ENCODE measurements at places on chromosomes 6 and 20. TPM values are rescaled to one million over a fixed set of nuclear protein-coding genes. Genes with fewer than 3 reads are reported as not detected.
A peak's percentile ranks its signal among the peaks of the same experiment; 100 is the strongest.

Gene THEMIS
- total RNA-seq = 1.1 TPM

DNA sequence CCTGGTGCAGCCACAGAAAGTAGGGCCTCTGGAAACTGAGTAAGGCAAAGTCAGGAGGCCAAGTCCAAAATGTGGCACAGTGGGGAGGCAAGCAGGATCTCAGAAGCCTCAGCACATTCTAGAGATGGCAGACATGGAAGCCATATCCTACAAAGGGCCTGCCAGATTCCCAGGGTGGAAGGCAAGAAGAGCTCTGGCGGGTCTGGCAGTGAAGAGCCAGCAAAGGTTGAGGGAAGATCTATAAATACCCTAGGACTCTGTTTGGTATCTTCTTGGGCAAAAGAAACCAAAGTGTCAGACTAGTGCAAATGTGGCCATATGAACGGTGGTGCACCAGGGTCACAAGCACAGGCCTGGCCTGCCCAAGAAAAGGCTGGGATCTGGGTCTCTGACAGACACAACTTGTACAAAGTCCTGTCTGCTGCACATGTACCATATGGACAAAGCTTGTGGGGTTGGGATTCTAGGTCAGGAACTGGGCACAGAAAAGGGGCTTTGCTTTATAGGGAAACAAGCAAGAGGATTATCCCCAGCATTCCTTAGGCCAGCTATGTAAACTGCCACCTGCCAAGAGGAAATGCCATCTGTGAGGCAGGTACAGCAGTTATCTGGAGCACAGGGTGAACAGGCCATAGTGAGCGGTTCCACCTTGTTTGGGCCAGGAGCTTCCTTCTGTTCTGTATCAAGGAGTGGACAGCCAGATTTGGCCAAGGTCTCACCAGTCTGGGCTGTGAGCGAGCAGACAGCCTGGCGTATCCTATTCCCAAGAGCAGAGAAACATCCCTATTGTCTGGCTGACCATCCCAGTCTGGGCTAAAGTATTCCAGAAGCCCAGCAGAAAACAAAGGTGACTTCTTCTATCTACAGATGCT lies 36.3 kb upstream of the SLC4A11 start:
- H3K27ac ChIP-seq = no peak overlapping the region
- H3K4me3 ChIP-seq = no peak overlapping the region
- no peak for DNase-seq

DNA sequence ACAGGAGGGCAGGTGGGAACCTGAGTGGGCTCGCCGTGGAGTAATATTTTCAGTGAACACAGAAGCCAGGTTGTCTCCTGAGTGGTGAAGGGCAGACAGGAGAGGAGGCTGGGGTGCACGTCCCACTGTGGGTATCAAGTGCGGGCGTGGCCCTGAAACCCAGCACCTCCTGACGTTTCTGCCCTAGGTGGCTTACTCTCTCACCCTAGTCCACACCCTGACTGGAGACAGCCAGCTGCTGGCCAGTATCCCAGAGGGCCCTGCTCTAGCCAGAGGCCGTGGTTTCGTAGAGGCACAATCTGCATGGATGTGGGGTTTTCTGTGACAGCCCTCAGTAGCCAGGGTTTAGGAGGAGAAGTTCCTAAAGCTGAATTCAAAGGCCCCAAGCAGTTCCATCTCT lies 86.7 kb downstream of the TRERF1 start:
- DNase-seq = no peak
- H3K36me3 ChIP-seq = no peaks in the 10 kb centered on the region
- H3K27ac ChIP-seq = no peak overlapping the region
- H3K27me3 ChIP-seq = no peaks in the 10 kb centered on the region

Gene HNF4A
- total RNA-seq = 225 TPM

DNA sequence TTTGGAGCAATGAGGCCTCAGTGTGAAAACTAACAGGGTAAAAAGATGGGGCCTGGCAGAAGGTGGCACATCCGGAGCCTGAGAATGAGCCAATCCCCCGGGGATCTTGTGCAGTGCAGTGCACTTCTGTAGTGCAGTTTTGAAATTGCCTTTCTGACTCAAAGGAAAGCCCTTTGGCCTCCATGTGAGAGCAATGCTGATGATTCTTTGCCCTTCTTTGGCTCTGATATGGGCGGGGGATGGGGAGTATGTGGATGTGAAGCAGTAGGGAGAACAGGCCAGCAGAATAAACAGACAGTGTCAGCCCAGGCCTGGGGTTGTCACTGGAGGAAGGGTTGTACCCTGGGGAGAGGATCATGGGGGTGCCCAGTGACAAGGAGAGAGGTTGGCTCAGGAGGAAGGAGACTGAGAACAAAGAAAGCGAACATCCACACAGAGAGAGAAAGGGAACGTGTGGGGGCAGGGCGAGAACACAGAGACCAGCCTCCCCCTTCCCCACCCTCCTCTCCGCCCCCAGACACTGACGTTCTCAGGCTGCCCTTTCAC lies 351.2 kb downstream of the CDC5L start:
- H3K36me3 ChIP-seq = no peaks in the 10 kb centered on the region
- no peaks in the 10 kb centered on the region for H3K27me3 ChIP-seq
- DNase-seq = no peak
- no peak overlapping the region for H3K4me3 ChIP-seq
- no peaks in the 10 kb centered on the region for H3K4me1 ChIP-seq
- H3K27ac ChIP-seq = no peak overlapping the region

Gene RIPPLY2
- total RNA-seq = not detected

GRCh38 chr6:28597217-28597835 lies 71.6 kb downstream of the GPX5 start:
- H3K36me3 ChIP-seq = no peaks in the 10 kb centered on the region
- H3K4me1 ChIP-seq = no peaks in the 10 kb centered on the region
- peaks cover 56% of the 10 kb centered on the region for H3K27me3 ChIP-seq

- H3K36me3 ChIP-seq = no peaks in the 10 kb centered on the region
- no peaks in the 10 kb centered on the region for H3K4me1 ChIP-seq
- H3K4me3 ChIP-seq = no peak overlapping the region
- H3K27me3 ChIP-seq = peaks cover 8% of the 10 kb centered on the region
- no peak overlapping the region for H3K27ac ChIP-seq
Observed at GRCh38 chr20:57000441-57000968, 265.9 kb downstream of the BMP7 start.

- no peaks in the 10 kb centered on the region for H3K27me3 ChIP-seq
- H3K27ac ChIP-seq = no peak overlapping the region
- no peak for DNase-seq
- no peak overlapping the region for H3K4me3 ChIP-seq
Observed at GRCh38 chr6:126055449-126055848, 69.1 kb downstream of the TRMT11 start.

DNA sequence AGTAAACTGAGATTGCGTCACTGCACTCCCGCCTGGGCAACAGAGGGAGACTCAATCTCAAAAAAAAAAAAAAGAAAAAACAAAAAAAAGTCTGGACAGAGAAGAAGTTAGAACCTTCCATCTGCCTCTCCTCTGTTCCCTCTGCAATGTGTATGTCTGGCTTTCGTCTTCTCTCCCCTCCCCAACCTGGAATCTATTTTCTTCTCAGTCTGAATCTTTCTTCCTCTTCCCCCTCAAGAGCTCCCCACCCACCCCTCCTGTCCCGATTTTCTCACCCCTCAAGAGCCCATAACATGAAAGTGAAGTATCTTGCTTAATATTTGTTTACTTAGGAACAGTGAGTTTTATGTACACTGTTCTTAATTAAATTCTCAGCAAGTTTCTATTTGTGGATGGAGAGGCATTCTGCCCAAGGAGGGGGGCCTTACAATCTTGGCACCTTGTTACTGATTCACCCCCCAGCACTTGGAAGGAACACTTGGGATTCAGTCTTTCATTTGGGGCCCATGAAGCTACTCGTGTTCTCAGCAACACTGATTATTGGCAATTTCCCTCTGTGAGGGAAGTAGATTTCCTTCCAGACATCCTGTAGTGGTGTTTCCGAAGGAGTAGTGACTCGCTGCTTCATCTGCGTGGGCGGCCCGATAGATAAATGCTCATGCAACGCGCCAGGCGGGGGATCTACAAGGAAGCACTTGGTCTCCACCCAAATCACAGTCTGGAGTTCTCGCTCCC lies 69.3 kb upstream of the SRSF6 start:
- no peak for DNase-seq
- H3K4me1 ChIP-seq = no peaks in the 10 kb centered on the region
- H3K36me3 ChIP-seq = no peaks in the 10 kb centered on the region
- H3K4me3 ChIP-seq = no peak overlapping the region
- H3K27ac ChIP-seq = peak overlapping the region; percentile 17

DNA sequence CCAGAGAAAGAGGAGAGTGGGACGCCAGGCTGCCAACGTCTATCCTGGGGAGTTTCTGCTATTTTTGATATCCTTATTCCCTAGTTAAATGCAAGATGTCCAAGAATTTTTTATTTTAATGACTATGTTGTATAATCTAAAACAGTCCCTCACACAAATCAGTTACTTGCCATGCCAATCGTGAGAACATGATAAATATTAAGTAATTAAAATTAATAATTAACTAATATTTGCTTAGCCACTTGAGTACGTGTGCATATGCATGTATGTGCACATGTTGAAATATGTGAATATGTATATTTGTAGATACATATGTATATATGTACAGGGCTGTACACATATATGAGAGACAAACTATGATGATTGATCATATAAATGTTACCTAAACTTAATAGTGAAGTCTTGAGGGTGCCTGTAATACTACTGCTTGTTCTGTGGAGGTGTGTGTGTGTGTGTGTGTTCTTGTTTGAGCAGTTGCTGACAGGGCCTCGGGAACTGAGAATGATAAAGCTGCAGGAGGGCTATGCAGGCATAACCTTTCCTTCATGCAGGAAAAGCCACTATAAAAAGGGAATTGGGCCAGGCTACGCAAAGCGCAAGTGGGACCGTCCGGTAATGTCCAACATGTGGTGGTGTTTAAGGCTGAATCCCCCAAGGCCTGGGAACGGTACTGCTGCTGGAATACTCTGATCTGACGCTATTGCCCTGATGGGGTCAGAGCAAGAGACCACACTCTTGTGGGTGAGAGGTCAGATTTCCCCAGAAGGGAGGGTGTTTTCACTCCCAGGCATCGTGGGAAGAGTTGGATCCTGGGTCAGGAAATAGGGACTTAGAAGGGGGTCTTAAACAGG lies 148.3 kb upstream of the TBX18 start:
- H3K36me3 ChIP-seq = no peaks in the 10 kb centered on the region
- H3K27me3 ChIP-seq = no peaks in the 10 kb centered on the region
- no peak overlapping the region for H3K27ac ChIP-seq

DNA sequence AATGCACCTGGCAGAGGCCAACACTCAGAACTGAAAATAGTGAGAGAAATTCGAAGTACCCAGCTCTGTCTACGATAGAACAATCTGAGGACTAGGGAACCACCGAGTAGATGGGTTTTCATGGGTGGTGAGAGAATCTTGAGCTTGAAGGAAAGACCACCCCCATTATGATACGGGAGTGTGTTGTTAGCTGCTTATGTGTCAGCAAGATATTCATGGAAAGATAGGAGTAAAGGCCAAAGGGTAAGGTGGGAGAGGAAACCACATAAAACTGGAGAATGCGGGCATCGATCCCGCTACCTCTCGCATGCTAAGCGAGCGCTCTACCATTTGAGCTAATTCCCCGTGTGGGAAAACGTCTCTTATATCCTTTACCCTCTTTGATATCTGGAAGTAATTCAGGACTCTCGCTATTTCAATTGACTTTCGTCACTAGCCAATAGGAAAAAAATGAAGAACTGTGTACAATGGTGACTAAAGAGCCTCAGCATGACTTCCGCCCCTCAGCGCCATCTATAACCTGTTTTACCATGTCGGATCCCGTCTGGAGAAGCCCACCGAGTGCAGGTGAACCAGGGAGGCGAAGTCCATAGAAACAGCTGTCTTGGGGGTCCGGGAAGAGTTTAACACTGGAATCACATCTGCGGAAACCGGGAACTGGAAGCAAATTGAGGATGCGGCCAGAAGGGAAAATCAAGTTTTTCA lies 25.0 kb upstream of the ABT1 start:
- DNase-seq = peak; percentile 47
- peak overlapping the region; percentile 54 for H3K27ac ChIP-seq
- peaks cover 14% of the 10 kb centered on the region for H3K27me3 ChIP-seq
- no peaks in the 10 kb centered on the region for H3K36me3 ChIP-seq

GRCh38 chr6:137910424-137910834 lies 43.4 kb downstream of the TNFAIP3 start:
- no peak overlapping the region for H3K4me3 ChIP-seq
- H3K36me3 ChIP-seq = no peaks in the 10 kb centered on the region

GRCh38 chr6:23245572-23245971 lies 676.2 kb downstream of the HDGFL1 start:
- H3K4me3 ChIP-seq = no peak overlapping the region
- no peak overlapping the region for H3K27ac ChIP-seq
- no peaks in the 10 kb centered on the region for H3K36me3 ChIP-seq
- no peak for DNase-seq

Gene CTCFL
- total RNA-seq = 0.14 TPM

- no peaks in the 10 kb centered on the region for H3K36me3 ChIP-seq
- no peak overlapping the region for H3K4me3 ChIP-seq
- no peaks in the 10 kb centered on the region for H3K27me3 ChIP-seq
- H3K4me1 ChIP-seq = no peaks in the 10 kb centered on the region
Observed at GRCh38 chr20:24027229-24027628, 38.6 kb upstream of the GGTLC1 start.

GRCh38 chr6:142950291-142950690 lies 5.3 kb upstream of the HIVEP2 start:
- H3K4me3 ChIP-seq = no peak overlapping the region
- no peaks in the 10 kb centered on the region for H3K27me3 ChIP-seq
- no peak overlapping the region for H3K27ac ChIP-seq
- H3K4me1 ChIP-seq = peaks cover 6% of the 10 kb centered on the region
- DNase-seq = no peak

Gene AP5S1
- 9.1 TPM for total RNA-seq

- H3K27ac ChIP-seq = no peak overlapping the region
- H3K4me3 ChIP-seq = no peak overlapping the region
- no peak for DNase-seq
- H3K36me3 ChIP-seq = no peaks in the 10 kb centered on the region
- H3K4me1 ChIP-seq = no peaks in the 10 kb centered on the region
Observed at GRCh38 chr20:7959484-7959883, 19.2 kb upstream of the HAO1 start.

DNA sequence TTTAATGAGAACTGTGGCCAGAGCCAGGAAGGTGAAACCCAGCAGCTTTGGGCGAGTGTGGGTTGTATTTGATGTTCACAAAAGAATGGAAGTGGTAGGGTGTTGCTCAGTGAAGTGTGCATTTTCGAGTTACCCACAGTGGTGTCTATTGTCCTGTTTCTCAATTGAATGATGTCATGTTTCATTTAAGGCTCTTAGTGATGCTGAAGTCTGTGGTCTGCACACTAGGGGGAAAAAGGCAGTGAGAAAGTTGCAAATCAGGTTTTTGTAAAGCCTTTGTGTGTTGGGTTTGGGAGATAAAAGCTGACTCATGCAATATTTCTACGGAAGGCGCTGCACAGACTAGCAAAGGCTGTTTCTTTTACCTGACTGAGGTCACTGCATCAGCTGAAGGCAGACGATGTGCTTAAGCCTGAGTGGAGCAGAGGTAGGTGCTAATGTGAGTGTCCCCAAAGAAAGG lies 121.1 kb downstream of the PLEKHG1 start:
- no peak overlapping the region for H3K27ac ChIP-seq
- H3K4me1 ChIP-seq = peaks cover 3% of the 10 kb centered on the region

DNA sequence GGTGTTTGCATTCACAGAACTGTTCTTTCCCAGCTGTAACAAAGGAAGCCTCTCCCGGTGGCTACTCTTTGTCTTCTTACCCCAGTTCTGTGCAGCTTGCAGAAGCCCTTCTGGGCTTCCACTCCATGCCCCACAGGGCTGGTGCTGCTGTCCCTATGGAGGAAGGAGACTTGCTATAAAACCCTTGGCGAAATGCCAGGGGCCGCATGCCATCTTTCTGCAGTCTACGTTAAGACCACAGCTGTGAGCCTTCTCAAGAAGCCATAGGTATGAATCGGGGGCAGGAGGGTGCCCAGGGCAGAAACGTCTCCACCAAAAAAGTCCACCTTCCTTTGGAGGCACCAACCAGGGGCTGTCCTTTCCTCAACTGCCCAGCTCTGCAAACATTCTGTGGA lies 60.7 kb downstream of the PRND start:
- no peak for DNase-seq
- H3K27ac ChIP-seq = no peak overlapping the region
- H3K36me3 ChIP-seq = no peaks in the 10 kb centered on the region

All from transverse colon (tissue), 4 donors.